Stimulated activated CD4-positive, alpha-beta T cell treated with anti-CD3 and anti-CD28 coated beads, TNF-alpha, amount 100 ng/mL, for 1 hour (primary cell): ENCODE measurements at places on chromosomes 5 and 9.

- DNase-seq: no peak
Measured at GRCh38 chr5:42653705-42654104, 102.9 kb upstream of the CCDC152 start.

GRCh38 chr9:98971168-98971914, 27.6 kb downstream of the COL15A1 start:
- no peak for DNase-seq

DNA sequence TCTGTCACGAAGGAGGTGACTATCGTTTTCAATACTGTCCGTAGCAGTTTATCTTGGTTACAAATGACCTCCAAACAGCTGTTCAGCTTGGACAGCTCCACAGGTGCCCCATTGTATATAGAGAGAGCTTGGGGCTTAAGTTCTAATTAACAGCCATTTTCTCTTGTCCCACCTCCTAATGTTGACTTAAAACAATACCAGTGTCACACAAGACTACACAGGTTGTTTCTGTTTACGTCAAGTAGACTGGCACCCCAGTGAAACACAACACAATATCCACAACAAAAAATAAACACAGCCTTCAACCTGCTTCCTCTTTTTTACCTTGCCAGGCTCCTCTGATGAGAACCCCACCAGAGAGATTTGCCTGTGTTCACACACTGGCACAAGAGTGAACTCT, 39.8 kb upstream of the TLE1 start:
- no peak for DNase-seq

- DNase-seq: no peak
Measured at GRCh38 chr5:6615034-6615815, 17.6 kb downstream of the NSUN2 start.

- DNase-seq: peak; percentile 53
Measured at GRCh38 chr9:36728651-36729520, 156.2 kb downstream of the MELK start.

DNA sequence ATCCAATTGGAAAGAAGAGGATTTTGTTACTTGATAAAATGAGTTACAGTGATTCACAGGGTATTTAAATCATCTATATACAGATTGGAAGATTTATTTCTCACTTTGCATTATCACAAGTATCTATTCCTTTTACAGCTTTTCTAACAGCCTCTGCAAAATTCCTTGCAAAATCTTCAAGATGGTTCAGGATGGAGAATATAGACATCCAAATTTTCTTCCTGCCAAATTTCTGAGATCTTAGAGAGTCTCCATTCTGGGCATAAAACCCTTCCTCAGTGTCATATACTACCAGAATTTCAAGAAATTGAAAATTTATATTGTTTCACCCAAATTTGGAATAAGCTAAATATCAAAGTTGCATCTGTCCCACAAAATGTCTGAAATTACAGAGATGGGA, 259.1 kb upstream of the FAM174A start:
- DNase-seq: no peak

GRCh38 chr9:135750786-135751185, 48.8 kb downstream of the KCNT1 start:
- no peak for DNase-seq
